Amygdala (tissue), 56 donors: ENCODE measurements at places on chromosomes 6 and 20.

DNA sequence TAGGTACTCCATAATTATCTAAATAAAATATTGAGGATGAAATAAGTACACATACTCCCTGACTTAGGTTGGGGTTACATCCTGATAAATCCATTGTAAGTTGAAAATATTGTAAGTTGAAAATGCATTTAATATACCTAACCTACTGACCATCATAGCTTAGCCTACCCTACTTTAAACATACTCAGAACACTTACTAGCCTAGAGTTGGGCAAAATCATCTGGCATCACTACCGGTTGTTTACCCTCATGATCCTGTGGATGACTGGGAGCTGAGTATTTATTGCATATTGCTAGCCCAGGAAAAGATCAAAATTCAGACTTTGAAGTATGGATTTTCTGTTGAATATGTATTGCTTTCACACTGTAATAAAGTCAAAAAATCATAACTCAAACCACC is 467.3 kb downstream of the C6orf118 start:
- DNase-seq = no peak

- no peak for DNase-seq
Measured at GRCh38 chr6:85460154-85460920, 10.5 kb downstream of the NT5E start.

GRCh38 chr6:135527116-135527959 is 29.8 kb upstream of the AHI1 start:
- DNase-seq = no peak

GRCh38 chr6:74603322-74604076 is 602.4 kb downstream of the COL12A1 start:
- DNase-seq = no peak
